Fibroblast of lung (primary cell): ENCODE measurements at places on chromosomes 7 and 10.

GRCh38 chr10:28545967-28546644 is 13.2 kb downstream of the WAC start:
- no peak for DNase-seq

GRCh38 chr7:125491137-125491536 is 561.5 kb upstream of the POT1 start:
- no peak for DNase-seq

DNA sequence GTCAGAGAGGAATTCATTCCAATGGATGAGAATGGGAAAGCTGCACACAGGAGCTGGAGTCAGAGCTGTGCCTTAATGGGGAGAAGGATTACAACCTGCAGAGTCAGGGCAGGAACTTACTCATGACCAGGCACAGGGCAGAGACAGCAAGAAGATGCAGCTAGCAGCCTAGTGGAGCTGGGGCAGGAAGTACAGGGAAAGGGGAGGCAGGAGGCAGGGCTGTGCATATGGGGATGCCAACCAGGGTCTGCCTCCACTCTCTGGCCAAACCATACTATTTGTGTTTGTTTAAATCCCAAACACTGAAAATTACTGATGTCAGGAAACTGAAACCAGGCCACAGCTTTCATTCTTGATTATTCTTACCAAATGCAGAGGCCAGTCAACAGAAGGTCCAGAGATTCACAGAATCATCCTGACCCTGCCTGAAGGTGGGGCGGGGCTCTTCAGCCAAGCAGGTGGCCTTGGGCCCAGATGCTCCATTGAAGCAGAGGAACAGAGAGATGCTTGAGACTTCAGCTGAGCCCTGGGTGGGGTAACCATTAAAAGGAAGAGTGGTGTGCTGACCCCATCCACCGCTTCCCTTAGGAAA is 461.9 kb downstream of the KCNMA1 start:
- no peak for DNase-seq

GRCh38 chr10:33155720-33156638 is 178.5 kb downstream of the NRP1 start:
- peak; percentile 87 for DNase-seq

DNA sequence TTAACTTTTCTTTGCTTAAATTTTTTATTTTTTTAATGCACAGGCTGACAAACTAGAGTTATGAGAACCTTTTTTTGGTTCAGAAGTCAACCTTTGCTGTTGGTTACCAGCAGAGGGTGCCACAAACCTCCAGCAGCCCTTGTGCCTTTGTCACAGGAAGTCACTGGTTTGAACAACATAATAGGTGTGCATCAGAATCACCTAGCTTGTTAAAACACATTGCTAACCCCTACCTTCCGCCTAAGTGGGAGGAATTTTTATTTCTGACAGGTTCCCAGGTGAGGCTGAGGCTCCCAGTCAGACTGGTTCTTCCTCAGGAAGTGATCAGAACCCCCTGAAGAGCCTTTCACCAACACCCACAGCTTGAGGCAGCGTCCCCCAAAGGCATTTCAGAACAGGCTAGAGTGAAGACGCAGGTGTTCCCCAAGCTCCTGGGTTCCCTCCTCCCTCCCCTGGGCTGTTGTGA is 22.6 kb upstream of the VDAC2 start:
- DNase-seq: peak; percentile 56

- DNase-seq: no peak
Measured at GRCh38 chr10:84599254-84599653, 270.9 kb downstream of the CCSER2 start.

GRCh38 chr10:119450606-119451299 is 91.8 kb downstream of the RGS10 start:
- no peak for DNase-seq

DNA sequence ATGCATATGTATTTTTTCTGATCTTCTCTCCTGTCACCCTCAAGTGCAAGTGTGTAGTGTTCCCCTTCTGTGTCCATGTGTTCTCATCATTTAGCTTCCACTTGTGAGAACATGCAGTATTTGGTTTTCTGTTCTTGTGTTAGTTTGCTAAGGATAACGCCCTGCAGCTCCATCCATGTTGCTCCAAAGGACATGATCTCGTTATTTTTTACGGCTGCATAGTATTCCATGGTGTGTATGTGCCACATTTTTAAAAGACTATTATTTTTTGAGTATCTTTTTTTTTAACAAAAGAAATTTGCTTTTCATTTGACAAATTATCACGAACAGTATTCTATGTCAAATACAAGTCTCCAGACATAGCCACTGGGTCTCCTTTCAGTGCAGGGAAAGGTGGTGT is 110.1 kb upstream of the ZNF746 start:
- no peak for DNase-seq

DNA sequence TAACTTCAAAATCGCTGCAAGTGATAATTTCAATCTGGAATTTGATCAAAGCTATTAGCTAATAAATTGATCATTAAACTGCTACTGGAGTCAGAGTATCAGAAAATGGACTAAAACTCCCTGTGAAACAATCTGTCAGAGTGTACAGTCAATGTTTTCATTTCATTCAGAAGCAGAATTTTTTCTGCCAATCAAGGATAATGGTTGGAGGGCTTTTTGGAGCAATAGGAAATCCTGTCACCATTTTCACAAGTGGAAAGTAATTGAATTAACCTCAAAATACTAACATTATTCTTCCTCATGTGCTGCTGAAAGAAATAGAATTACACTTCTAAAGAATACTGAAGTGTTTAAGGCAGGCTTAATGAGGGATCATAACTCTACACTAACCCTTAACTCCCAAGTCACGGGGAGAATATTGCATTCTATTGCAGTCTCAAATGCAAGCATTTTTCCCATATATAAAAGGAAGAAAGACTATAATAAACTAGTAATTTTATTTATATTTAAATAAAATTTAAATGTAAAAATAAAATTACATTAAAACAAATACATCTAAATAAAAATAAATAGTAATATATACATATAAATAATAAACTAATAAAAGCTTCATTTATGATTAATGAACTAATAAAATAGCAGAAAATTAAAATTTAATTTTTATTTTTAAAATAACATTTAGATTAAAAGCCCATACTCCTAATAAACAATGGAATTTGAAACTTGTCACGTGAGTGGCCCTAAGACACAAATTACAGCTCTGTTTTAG is 67.1 kb downstream of the SEMA3E start:
- DNase-seq: no peak

- DNase-seq: peak; percentile 49
Measured at GRCh38 chr10:44854693-44855350, 56.3 kb upstream of the TMEM72 start.

GRCh38 chr7:81707966-81708365 is 61.9 kb downstream of the HGF start:
- no peak for DNase-seq

- DNase-seq: peak; percentile 71
Measured at GRCh38 chr10:91689731-91690168, 56.9 kb upstream of the PPP1R3C start.

GRCh38 chr7:96708872-96709271 is 774 bp downstream of the SEM1 start:
- no peak for DNase-seq

DNA sequence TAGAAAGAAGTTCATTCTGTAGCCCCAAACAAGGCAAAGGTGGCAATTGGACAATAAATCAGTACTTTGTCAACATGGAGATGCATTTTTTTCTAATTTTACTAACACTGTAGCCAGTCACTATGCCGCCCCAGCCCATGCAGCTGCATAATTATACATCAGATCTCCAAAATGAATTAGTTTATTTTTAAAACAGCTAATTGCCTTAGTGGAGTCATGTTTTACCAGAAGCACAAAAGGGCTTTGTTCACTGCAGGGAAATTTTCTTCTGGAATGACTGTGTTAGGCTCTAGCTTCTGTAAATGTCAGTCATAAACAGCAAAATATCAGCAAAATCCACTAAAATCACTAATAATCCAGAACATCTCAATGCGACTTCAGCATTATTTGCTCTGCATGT is 20.1 kb upstream of the HDAC9 start:
- no peak for DNase-seq
